AG04449 (cell line): ENCODE measurements at places on chromosomes 1 and 21.

GRCh38 chr21:39837861-39838359 is 29.3 kb upstream of the PCP4 start:
- no peak for DNase-seq

DNA sequence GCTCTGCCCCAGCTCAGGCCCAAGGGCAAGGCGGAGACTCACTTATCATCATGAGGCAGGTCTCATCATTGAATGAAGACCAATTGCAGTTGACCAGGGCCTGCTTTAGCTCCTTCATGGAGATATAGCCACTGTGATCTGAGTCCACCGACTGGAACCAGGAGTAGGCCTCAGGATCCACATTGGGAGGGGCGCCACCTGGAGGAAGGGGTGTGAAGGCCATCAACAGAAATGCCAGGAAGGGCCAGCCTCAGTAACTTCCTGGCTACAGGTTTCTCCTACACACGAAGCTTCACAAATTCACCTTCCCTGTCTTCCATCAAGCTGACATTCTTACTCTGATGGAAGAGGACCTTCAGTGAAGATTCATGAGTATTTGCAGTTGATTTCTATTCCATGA is 11.6 kb downstream of the PEF1 start:
- no peak for DNase-seq

DNA sequence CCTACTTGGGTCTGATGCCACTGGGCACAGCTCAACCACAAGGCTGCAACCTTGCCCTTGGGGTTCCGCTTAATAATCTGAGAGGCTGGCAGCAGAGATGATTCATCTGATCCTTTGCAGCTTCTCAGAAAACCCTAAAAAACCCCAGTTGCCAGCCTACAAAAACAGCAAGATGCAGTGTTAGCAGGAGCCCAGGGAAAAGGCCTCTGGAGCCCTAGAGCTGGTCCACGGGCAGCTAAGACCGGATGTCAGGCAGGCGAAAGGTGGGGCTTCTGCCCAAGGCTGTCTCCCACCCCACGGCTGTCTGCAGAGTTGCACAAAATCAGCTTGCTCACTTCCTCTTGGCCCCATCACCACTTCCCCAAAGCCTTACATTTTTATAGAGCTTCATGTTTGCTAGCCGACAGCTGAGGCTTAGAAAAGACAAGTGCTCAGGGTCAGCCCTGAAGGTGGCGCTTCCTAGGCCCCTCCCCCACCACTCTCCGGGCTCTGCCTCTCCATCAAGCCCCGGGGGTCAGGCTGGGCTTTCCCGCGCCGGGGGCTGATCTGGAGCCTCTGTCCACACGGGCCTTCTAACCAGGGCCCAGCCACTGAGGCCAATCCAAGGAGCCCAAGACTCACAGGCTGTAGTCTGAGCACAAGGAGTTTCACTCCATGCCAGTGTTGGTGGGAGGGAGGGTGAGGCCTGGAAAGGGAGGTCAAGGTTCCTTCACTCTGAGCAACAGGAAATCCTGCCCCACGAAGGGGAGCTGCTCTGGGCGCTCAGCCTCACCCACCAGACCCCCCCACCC is 4.2 kb upstream of the ADORA3 start:
- DNase-seq: no peak

- DNase-seq: no peak
Observed at GRCh38 chr1:101199637-101199982, 37.2 kb upstream of the S1PR1 start.

DNA sequence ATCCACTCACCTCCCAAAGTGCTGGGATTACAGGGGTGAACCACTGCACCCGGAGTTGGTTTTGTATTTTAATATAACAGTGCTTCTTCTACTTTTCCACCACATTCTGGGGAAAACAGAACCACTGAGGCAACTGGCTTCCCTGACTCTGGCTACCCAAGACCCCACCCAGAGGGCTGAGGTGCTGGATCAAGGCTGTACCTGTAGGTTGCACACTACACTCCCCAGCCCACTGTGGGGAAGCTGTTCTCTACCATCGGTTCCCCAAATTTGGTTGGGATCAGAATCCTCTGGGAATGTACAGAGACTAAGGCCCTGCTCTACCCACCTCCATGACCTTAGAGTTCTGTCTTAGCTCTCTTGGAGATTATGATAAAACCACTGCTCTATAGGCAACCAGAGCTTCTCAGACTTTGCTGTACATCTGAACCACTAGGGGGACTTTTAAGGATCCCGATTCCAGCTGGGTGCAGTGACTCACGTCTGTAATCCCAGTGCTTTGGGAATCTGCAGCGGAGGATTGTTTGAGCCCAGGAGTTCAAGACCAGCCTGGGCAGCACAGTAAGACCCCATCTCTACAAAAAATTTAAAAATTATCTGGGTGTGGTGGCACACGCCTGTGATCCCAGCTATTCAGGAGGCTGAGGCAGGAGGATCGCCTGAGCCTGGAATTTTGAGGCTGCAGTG is 51.6 kb downstream of the GNG4 start:
- DNase-seq: no peak

- no peak for DNase-seq
Observed at GRCh38 chr1:113036639-113037321, 36.2 kb upstream of the LRIG2 start.

DNA sequence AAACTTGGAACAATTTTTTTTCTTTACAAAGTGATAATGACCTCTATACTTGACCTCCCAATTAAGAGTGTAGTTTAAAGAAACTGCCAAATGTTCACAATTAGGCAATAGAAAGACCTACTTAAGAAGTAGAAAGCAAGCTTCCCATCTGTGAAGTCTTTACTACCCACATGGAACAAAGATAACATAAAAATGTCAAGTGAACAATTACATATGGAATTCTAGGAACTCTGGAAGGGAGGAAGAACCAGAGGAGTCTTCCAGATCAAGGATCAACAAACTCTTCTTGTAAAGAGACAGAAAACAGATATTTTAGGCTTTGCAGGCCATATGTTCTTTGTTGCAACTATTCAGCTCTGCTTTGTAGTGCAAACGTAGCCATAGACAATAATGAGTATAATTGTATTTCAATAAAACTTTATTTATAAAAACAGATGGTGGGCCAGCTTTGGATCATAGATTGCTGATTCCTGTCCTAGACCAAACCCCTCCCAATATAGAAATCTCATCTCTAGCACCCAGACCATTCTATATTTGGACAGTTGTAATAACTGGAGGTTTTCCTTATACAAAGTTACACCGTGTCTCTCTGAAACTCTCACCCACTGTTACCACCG is 68.4 kb upstream of the MAGI3 start:
- DNase-seq: no peak

DNA sequence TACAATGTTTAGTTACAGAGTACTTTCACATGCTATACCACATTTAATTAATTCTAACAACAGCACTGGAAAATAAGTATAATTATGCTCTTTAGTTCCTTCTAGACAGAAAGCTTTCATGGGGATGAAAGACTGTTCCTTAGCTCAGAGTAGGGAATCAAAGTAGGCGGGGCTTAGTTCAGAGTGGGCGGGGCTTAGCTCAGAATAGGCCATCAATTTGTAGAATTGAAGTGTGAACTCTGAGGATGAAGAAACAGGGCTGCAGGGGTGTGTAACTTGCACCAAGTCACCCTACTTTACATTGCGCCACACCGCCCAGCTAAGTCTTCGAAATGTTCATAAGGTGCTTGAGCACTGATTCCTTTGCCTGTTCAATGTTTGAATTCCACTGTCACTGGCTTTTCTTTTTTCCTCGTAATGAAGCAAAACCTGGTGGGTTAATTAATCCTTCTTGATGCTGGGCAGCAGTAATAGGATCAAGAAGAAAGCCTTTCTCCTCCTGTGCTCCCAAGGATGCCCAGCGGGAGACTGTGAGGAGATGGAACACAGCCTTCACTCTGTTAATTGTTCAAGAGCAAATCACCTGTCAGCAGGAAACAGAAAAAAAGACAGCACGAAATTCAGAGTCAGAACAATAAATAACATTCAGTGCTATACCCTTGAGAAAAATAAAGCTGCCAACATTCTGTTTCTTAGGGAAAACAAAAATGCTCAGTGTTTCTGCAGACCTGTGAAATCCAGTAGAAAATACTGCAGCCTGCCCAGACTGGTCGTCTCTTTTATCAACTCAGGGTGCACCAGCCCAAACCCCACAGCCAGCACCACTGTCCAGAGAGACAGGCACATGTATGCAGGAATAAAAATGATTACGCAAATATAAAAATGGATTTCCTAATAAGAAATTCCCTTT is 66.5 kb upstream of the CAMK1G start:
- DNase-seq: no peak

GRCh38 chr1:207286786-207287468 is 34.6 kb upstream of the CD55 start:
- DNase-seq: no peak

DNA sequence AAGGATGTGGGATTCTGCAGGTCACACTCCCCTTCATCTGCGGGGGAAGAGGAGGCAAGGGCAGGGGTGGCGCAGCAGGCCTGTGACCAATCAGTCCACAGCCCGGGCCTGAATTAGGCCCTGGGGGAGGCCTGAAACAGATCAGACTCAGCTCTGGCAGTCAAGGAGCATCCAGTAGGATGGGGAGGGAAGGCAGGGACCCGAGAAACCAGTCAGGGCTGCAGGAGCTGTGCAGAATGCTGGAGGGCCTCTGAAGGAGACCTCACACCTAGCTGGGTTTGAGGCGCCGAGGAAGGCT is 12.7 kb downstream of the TNNT2 start:
- no peak for DNase-seq

- DNase-seq: no peak
Observed at GRCh38 chr21:34630536-34631143, 15.7 kb upstream of the RCAN1 start.

DNA sequence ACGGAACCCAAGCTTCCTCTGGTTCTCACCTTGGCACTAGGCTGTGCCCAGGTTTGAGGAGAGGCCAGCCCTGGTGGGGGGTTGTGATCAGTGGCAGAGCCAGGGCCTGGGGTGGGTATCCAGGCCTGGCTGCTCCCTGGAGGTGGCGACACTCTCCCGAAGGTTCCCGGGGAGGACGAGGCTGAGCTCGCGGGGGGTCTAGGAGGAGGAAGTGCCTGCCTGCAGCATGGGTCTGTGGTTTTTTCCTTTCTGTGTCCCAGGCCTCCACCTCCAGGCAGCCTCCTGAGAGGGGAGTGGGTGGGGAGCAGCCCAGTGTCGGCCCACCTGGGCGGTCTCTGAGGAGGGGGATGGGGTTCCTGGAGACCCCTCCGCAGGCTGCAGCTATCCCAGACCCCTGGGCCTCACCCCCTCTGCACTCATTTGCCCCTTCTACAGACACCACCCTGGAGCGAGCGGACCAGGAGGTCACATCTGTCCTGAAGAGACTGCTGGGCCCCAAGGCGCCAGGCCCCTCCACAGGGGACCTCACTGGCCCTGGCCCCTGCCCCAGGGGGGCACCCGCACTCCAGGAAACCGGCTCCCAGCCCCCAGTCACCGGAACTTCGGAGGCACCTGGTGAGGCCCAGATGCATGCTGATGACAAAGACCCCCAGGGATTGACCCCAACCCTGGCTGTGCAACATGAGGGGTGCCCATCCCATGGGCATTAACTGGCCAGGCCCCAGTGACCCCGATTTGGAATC is 44.3 kb downstream of the TRIM11 start:
- no peak for DNase-seq

DNA sequence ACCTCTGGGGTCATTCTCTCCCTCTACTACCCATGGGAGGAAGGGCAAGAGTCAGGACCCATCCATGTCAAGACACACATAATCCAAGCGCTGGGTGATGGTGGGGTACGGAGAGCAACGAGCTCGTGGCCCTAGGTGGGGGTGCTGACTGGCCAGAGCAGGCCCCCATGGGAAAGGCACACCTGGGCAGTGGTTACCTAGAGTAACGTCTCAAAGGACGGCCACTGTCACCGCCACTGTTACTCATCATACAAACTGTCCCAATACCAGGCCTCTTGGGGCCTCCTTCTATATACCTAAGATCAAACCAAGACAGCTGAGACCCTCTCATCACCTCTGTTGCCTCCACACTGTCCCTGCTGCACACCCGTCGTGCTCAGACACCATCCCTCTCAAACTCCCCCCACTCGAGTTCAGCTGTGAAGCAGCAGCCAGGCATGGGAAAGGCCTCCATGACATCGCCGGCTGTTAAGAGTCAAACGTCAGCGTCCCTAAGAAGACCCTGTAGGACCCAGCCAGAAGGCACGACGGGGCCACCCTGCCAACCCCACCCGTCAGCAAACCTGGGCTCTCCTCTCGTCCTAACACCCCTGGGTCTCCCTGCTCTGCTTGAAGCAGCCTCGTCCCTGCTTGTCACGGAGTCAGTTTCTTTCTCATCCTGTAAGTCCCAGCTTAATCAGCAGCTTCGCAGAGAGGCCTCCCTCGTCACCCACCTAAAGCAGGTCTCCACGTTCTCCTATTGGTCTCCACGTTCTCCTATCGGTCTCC is 15.3 kb downstream of the NPHP4 start:
- no peak for DNase-seq

GRCh38 chr1:47380699-47381098 is 35.4 kb upstream of the FOXE3 start:
- no peak for DNase-seq

DNA sequence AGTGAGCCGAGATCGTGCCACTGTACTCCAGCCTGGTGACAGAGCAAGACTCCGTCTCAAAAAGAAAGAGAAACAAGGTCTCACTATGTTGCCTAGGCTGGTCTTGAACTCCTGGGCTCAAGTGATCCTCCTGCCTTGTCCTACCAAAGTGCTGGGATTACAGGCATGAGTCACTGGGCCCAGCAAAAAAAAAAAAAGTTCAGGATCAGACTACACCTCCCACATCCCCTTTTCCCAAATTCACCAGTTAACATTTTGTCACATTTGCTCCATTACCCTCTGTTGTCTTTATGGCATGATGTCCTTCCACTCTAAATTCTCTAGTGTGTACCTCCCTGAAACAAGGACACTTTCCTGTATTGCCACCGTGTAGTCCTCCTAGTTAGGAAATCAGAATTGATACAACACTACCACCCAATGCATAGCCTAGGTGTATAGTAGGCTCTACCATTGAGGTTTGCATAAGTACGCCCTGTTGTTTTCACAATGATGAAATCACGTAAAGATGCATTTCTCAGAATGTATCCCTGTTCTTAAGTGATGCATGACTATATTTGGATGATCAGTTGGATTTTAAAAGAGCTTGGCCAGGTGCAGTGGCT is 10.7 kb downstream of the SPEN start:
- no peak for DNase-seq

DNA sequence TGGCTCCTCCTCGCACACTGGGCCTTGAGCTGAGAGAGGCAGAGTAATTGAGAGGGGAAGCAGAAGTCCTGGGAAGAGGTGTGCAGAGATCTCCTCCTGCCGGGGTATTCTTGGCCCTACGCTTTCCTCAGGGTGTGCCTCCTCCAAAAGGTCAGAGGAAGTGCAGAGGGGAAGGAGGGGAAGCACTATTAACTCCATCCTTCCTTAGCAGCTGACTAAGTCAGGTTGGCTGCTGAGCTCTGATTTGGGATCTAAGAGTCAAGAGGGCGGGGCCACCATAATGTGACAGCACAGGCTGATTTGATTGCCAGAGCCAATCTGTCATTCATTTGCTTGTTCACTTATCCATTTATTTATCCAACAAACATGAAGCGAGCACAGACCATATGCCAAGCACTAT is 12.3 kb downstream of the ATP2B4 start:
- no peak for DNase-seq

DNA sequence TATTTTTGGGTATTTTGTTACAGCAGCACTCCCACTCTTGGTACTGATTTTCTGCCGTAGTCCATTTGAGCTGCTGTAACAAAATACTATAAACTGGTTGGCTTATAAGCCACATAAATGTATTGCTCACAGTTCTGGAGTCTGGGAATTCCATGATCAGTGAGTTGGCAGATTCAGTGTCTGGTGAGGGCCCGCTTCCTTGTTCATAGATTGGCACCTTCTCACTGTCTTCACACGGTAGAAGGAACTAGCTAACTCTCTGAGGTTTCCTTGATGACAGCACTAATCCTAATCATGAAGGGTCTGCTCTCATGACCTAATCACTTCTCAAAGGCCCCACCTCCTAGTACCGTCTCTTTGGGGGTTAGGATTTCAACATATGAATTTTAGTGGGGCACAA is 85.2 kb downstream of the HHAT start:
- no peak for DNase-seq
